Esophagus squamous epithelium (tissue), 5 donors: ENCODE measurements at places on chromosomes 13 and 19.
A peak's percentile ranks its signal among the peaks of the same experiment; 100 is the strongest.

DNA sequence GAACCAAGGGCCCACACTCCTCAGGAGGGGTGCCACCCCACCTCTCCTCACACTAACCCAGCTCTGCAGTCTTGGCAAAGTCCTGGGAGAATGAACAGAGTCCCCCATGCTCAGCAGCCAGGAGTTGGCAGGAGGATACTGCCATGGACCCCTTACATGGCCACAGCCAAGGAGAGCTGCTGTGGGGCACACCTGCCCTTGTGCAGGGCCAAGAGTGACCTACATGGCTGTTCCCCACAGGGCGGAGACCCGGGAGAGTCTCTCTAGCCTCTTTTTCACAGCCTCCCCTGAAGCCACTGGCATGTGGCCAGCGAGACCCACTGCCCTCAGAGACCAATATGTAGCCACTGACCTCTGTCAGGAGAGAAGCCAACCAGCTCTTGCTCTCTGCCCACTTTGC is 45.9 kb upstream of the VSTM2B start:
- H3K27ac ChIP-seq: no peak overlapping the region
- no peak for DNase-seq

DNA sequence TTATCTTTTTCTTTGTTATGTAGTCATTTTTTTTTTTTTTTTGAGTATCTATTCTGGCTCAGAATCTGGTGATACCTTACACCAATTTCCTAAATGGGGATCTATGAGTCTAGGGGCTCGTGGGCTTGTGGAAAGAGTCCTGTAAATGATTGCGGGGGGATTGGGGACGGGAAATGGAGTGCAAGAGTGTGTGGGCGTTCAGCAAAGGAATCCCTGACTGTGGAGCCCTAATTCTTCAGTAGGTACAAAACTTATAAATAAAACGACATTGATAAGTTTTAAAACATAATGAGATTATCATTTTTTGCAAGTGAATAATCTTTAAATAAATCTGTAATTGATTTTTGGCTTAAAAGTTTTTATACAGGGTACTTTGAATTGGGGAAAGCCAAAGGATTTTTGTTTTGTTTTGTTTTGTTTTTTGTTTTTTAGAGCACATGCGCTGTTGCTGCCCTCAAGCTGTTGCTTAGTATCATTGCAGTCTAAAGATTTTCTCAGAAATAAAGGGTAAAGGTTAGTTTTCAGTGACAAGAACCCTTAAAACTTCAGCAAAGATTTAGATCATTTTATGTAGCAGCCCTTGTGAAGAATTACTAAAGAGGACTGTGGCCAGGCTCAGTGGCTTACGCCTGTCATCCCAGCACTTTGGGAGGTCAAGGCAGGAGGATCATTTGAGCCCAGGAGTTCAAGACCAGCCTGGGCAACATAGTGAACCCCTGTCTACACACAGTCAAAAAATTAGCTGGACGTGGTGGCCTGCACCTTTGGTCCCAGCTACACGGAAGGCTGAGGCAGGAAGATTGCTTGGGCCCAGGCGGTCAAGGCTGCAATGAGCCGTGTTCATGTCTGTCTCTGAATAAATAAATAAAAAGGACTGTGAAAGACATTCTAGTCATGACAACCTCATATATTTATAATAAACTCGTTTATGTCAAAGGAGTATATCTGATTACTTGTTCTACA is 1.7 kb downstream of the ERCC5 start:
- peaks cover 10% of the 10 kb centered on the region for H3K4me1 ChIP-seq
- H3K4me3 ChIP-seq: peak overlapping the region; percentile 88
- no peaks in the 10 kb centered on the region for H3K27me3 ChIP-seq
- DNase-seq: no peak

DNA sequence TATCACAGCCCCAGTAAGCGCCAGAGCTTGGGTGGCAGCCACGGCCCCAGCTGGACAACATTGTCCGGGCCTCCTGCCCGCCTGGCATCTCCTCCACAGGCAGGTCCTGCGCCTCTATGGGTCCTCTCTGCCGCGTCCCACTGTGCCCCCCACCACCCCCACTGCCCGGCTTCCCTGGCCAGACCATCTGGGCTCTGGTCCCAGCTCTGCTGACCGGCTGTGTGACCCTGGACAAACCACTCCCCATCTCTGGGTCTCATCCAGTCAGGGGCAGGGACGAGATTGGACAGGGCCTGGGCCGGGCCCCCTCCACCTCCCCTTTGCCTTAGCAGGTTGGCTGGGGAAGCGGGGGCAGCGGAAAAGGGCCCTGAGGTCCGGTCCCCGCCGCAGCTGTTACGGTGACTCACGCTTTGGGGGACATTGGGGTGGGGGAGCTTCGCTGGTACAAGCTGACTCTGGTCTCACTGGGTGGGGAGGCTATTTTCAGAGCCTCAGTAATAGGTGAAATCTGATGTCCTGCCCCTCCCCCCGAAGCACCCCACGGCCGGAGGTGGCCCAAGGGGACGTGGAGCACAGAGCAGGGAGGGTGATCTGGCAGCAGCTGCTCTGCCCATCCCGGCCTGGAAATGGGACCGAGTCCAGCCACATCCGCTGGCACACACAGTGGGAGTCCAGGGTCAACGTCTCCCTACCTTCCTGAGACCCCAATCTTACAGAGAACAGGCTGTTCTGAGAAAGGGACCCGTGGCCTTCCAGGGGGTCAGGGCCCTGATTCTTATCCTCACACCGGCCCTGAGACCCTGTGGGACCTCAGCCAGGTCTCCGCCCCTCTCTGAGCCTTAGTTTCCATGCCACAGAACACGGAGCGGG is 9.1 kb downstream of the NFIC start:
- peak overlapping the region; percentile 52 for H3K4me3 ChIP-seq
- no peaks in the 10 kb centered on the region for H3K27me3 ChIP-seq
- H3K4me1 ChIP-seq: peaks cover 36% of the 10 kb centered on the region
- H3K27ac ChIP-seq: peak overlapping the region; percentile 99

- no peaks in the 10 kb centered on the region for H3K27me3 ChIP-seq
- no peak overlapping the region for H3K4me3 ChIP-seq
- H3K36me3 ChIP-seq: no peaks in the 10 kb centered on the region
- no peaks in the 10 kb centered on the region for H3K4me1 ChIP-seq
- H3K27ac ChIP-seq: no peak overlapping the region
These were observed 57.9 kb upstream of the LRCH1 start for GRCh38 chr13:46495066-46495465.
